ENCODE measurements at places on chromosomes 2 and 18.

- DNase-seq: no peak
Measured at GRCh38 chr18:42258301-42258965, 303.4 kb downstream of the PIK3C3 start.

GRCh38 chr2:26095758-26096157 lies 61.9 kb downstream of the RAB10 start:
- DNase-seq: no peak

DNA sequence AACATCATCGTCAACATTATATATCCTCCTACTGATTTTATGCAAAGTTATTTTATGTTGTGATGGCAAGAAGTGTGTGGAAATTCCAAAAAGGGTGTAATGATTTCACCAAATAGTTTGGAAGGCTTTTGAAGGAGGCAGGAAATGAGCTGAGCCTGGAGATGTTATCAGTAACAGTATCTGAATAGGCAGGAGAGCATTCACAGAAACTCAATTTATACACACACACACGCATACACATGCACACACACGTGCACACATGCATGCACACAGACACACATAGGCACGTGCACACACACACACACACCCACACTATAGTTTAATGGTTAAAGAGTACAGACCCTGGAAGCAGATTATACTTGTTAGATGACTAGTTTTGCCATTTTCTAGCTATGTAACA lies 47.3 kb downstream of the ARHGEF4 start:
- no peak for DNase-seq

DNA sequence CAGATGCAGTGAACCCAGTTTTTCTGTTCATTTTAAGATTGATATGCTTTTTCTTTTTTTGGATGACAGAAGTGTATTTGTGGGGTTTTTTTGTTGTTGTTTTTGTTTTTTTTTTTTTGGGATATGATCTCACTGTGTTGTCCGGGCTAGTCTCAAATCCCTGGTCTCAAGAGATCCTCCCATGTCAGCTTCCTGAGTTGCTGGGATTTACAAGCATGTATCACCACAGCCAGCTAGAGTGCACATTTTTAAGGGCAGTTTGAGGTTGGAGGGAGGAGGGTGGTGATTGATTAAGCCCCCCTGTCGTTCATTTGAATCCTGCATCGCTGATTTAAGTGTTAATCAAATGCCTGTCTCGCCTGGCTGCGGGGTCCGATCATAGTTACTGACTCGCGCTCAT lies 189.1 kb downstream of the GBX2 start:
- no peak for DNase-seq

GRCh38 chr2:215260097-215260677 lies 51.7 kb upstream of the ATIC start:
- no peak for DNase-seq

DNA sequence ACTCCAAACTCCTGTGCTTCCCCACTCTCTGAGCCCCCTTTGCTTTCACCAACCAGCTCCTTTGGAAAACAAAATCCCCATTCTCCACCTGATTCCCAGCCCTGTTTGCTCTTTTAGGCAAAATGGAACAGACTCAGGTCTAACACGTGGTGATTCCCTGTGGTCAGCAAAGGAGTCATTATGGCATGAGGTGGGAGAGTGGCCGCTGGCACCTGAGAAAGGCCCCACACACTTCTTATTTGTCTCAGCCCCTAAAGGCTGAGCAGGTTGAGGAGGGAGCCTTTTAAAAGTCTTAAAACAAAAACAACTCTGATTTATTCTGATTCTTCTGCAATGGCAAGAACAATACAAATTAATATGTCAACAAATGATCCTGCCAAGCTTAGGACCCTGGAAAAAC lies 401.2 kb downstream of the TNS1 start:
- DNase-seq: no peak

- no peak for DNase-seq
Measured at GRCh38 chr2:18440141-18440661, 120.3 kb downstream of the RDH14 start.

DNA sequence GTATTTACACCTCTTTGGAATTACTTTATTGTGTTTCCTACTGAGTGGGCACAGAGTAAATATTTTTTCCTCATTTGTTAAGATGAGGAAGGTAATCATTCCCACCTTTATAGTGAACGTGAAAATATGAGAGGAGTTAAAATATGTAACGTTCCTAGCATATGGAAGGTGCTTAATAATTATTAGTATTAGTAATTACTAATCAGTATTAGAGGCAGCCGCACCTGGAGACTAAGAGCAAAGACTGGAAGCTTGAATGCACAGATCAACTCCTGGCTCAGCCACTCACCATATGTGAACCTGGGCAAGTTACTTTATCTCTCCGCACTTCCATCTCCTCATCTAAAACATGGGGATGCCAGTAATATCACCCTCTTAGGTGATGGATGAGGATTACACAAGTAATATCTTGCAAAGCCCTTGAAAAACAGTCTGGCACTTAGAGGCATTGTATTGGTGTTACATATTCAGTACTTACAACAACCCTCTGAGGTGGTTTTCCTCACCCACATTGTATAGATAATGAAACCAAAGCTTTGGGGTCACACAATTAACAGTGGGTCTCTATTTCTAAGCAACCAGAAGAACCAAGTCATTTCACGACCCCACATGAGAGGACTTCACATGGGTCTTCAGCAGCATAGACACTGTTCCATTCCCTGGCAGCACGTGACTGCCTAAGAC lies 100.3 kb upstream of the KCTD1 start:
- DNase-seq: no peak
